Fibroblast of skin of left quadriceps (primary cell): ENCODE measurements at places on chromosomes 1 and 21.

GRCh38 chr1:33249422-33249821 is 6.9 kb upstream of the ZNF362 start:
- no peak for DNase-seq

GRCh38 chr1:110606657-110607535 is 738 bp upstream of the KCNA2 start:
- DNase-seq: no peak

DNA sequence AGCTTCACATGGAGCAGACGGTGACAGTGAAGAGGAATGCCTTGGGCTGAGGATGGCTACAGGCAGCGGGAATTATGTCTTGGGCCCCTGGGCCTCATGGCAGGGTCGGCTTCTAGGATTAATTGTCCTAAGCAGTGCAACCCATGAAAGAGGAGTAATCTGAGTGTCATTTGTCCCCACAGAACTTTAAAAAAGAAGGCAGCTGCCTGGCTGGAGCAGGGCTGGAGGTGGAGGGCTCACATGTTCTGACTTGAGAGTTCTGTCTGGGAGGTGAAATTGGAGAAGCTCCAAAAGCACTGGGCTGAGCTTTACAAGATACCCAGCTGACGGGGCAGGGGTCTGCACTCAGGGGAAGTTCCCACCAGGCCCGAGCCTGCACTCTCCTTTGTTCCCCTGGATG is 22.6 kb downstream of the CACNA1S start:
- DNase-seq: no peak

DNA sequence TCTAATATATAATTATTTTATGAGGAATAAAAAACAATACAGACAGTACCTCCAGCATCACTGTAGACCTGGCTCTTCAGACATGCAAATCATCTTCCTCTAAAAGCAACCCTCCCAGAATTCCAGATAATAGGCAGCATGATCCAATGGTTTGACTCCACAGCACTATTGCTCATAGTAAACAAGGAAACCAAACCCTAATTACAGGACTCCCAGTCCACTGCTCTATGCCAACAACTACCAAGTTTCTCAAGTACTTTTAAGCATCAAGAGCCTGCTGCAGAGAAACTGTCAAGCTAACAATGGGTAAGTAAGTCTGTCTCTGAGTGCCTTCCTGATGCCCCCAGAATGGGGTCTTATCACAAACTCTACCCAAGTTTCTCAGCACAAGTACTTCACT is 57.2 kb downstream of the EYA3 start:
- DNase-seq: no peak

GRCh38 chr1:203645996-203646395 is 19.4 kb downstream of the ATP2B4 start:
- no peak for DNase-seq

DNA sequence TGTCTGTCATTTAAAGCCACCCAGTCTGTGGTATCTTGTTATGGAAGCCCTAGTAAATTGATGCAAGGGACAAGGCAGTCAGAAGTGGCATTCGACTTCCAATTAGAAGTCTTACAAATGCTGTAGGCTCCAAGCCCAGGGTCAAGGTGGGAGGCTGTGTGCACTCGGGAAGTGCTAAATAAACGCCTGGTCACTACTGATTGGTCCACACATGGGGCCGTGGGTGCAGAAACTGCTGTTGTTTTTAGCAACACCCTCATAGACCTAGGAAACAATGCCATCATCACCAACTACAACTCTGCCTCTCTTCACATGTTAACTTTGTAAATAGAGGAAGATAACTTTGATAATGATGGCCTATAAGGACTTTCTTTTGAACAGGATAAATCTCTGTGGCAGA is 20.2 kb upstream of the ZBTB21 start:
- no peak for DNase-seq

- no peak for DNase-seq
These were observed 19.1 kb downstream of the MARCKSL1 start for GRCh38 chr1:32316903-32317277.

GRCh38 chr1:19372602-19373001 is 60.5 kb downstream of the SLC66A1 start:
- DNase-seq: no peak

GRCh38 chr1:55534565-55535121 is 319.5 kb upstream of the USP24 start:
- DNase-seq: no peak

GRCh38 chr21:37682966-37683365 is 233.3 kb downstream of the KCNJ6 start:
- DNase-seq: peak; percentile 60

- no peak for DNase-seq
These were observed 113.4 kb upstream of the ATP1A1 start for GRCh38 chr1:116259663-116260062.

DNA sequence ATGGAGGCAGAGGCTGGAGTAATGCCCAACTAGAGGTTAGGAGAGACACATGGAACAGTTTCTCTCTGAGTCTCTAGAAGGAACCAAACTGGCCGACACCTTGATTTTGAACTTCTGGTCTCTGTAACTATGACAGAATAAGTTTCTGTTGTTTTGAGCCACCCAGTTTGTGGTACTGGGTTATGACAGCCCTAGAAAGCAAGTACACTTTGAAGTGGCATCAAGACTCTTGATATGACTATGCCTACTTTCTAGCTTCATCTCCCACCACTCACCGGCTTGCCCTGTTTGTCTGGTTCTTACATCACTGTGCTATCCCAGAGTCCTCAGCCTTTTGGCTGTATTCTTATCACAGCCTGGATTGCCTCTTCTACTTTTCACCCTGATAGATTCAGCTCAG is 230.3 kb upstream of the USP24 start:
- DNase-seq: no peak

- no peak for DNase-seq
These were observed 5.1 kb downstream of the CLCNKA start for GRCh38 chr1:16026723-16027484.

DNA sequence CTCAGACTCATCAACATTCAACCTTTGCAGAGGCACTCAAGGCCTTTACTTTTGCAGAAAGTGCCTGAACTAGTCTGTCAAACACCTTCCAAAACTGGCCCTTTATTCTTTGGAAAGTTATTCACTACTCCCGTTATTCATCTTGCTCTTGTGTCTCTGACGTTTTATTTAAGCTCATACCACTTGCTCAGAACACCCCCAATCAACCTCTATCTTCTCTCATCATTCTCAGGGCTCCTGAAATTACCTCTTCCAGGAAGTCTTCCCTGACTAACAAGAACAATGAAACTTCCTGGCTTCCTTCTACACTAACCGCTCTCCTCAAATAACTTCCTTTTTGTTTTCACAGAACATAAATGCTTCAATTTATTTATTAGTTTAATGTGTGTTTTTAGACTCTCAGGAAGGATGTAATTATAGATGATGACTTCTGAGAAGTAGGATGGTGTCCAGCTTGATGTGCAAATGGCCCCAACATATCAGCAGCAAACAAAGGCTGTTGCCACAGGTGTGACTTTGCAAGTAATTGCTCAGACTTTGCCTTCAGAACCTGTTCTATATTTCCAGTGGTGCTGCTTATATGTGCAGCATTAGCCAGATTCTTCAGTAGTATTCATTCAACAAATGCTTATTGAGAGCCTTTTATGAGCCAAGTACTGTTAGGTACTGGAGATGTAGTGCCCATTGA is 22.8 kb upstream of the BATF3 start:
- no peak for DNase-seq

DNA sequence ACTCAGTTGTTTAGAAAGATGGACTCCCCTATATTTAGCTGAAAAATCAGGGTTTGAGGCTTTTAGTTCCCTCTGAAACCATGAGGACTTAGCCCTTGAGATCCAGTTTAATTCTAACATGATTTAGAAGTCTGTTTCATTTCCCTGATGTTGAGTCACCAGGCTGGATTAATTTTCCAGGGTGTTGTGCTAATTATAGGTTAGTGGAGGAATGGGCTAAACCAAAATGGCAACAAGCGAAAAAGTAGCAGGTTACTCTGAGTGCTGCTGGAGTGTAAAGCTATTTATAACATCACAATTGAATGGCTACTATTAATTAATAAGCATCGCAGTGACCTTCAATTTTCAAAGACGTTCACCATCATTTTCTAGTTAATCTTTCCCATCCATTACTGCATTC is 15.5 kb upstream of the USP24 start:
- DNase-seq: no peak

DNA sequence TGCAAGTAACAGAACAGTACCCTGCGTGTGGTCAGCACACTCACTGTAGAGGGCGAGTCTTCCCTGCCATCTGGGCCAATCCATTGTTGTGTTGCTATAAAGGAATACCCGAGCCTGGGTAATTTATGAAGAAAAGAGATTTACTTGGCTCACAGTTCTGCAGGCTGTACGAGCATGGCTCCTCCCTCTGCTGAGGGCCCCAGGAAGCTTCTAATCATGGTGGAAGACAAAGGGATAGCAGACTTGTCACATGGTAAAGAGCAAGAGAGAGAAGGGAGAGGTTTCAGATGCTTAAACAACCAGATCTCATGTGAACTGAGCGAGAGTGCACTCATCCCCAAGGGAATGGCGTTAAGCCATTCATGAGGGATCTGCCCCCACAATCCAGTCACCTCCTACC is 126.2 kb downstream of the CNIH3 start:
- no peak for DNase-seq

DNA sequence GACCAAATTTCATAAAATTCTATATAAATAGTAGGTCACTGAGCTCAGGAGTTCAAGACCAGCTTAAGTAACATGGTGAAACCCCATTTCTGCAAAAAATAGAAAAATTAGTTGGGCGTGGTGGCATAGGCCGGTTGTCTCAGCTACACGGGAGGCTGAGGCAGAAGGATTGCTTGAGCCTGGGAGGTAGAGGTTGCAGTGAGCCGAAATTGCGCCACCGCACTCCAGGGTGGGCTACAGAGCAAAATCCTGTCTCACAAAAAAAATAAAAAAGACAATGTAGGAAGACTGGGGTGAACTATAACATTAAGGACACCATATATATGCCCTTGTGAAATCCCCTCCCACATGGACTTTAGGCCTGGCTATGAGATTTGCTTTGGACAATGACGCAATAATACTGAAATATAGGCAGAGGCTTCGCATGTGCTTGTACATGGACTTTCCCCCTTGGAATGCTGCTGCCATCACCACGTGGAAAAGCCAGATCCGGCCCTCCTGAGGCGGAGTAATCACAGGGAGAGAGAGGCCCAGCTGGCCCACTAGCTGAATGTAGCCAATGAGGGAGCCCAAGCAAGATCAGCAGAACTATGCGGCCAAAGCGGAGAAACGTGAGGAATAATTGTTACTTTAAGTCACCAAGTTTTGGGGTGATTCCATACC is 13.1 kb upstream of the USP1 start:
- DNase-seq: no peak

GRCh38 chr1:41509270-41509671 is 24.8 kb upstream of the EDN2 start:
- no peak for DNase-seq

DNA sequence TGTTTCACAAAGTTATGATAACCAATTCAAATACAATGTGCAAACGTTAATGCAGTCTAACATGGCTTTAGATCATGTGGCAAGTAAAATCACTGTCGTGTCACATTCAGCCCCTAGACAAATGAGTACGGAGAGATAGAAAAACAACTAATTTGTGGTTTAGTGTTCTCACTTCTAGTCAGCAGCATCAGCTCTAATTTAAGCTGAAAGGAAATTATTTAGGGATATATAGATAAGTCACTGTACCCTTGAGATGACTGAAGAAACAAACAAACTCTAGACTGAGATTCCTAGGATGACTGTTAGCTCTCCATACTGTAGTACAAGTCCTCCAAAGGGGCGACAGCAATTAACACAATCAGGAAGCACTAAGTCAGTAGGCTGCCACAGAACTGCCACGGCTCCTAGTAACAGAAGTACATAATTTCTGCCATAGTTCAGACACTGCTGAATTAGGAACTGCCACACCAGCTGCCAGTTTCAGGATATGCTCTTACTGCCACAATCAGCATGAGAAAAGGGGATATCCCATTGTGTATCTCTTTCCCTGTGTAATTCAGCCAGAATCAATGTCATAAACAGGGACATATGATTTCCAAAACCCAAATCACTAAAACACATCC is 150.4 kb upstream of the NEGR1 start:
- no peak for DNase-seq

GRCh38 chr1:203544485-203544884 is 50.5 kb downstream of the OPTC start:
- no peak for DNase-seq

DNA sequence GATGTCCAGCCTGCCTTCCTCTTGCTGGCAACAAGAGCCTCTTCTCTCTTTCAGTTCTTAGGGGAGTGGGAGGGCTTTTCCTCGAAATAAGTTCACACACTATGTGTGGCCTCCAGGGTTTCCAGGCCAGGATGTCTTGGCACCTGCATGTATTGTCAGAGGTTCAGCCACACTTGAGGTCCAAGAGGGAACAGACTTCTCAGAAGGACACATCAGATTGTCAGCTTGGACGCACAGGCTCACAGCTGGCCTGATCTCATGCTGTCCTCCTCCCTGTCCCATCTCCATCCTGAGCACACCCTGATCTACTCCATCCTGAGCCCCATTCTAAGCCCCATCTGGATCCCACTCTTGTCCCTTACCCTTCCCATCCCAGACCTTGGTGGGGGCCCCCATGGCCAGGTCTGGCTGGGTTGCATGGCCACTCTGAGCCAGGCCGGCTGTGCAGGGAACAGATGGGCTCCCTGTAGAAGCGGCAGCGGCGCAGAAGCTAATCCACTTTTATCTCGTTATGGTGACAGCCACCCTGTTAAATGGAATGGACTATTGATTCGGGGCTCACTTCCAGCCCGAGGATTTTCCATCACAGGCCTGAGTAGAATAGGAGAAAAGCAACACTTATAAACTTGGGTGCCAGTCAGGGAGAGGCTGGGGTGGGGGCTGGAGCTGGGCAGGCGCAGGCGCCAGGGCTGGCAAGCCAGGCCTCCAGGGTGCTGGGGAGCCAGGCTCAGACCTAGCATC is 85.1 kb upstream of the CSF3R start:
- no peak for DNase-seq

DNA sequence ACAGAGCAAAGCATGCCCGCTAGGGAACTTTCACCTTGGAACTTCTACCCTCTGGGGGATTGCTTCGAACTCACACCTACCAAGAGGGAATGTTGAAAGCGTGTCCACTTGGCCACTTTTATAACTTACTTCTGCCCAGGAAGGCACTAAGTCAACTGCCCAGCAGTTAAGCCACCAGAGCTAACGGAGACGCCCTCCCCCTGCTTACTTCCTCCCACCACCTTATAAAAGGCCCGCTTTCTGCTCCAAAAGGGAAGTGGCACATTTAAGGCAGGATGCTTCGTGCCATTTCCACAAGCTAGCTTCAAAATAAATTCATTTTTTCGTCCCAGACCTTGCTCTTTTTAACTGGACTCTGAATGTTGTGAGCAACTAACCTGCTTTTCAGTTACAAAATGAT is 3.2 kb upstream of the AK2 start:
- DNase-seq: no peak

GRCh38 chr1:180912801-180913565 is at the start of gene KIAA1614:
KIAA1614 (plus strand) TSS chr1:180912897; CDS start chr1:180913244, 347 bp downstream.
- DNase-seq: peak; percentile 11

- no peak for DNase-seq
These were observed 28.4 kb upstream of the DMRTB1 start for GRCh38 chr1:53430779-53431178.

DNA sequence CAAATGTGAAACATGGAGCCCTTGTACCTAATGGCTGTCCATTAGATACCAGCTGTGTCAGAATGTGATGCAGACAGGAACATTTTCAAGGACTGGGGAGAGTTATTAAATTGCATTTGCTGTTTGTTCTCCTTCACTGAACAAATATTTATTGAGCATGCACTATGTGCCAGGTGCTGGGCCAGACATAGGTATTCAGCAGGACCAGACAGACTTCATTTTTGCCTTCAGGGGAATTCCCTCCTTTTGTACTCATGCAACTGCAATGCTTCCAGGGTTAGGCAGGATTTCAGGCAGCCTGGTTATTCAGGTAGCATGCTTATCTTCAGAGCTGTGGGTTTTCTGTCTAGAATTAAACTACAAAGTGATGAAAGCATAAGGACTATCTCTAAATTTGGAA is 64.2 kb upstream of the SMYD2 start:
- DNase-seq: no peak
